Fibroblast of lung (primary cell): ENCODE measurements at places on chromosomes 11 and 22. TPM values are rescaled to one million over a fixed set of nuclear protein-coding genes. Genes with fewer than 3 reads are reported as not detected.

- no peak for DNase-seq
These were observed 289.8 kb downstream of the CTTN start for GRCh38 chr11:70688142-70688541.

GRCh38 chr22:47322854-47323253 lies 560.4 kb downstream of the TBC1D22A start:
- DNase-seq: no peak

GRCh38 chr11:21133244-21133643 lies 463.9 kb downstream of the NELL1 start:
- no peak for DNase-seq

GRCh38 chr11:47483457-47483856 lies 34.5 kb upstream of the RAPSN start:
- DNase-seq: no peak

GRCh38 chr11:44116234-44116830 lies 20.9 kb downstream of the EXT2 start:
- DNase-seq: peak; percentile 75

GRCh38 chr11:65983589-65983987 lies 18.4 kb downstream of the EIF1AD start:
- no peak for DNase-seq

- no peak for DNase-seq
These were observed 17.5 kb downstream of the MRGPRG start for GRCh38 chr11:3201112-3201581.

GRCh38 chr22:47050401-47051051 lies 288.1 kb downstream of the TBC1D22A start:
- no peak for DNase-seq

TSPAN4 gene
- 133 and 191 TPM in 2 replicates for total RNA-seq

CFAP300 gene
- 6.4 and 7.9 TPM in 2 replicates for total RNA-seq

MRGPRX4 gene
- total RNA-seq: not detected in 2 replicates

ZNF214 gene
- total RNA-seq: 8.7 and 9.9 TPM in 2 replicates

MPZL2 gene
- not detected in 2 replicates for total RNA-seq

OR52I2 gene
- total RNA-seq: not detected in 2 replicates

SCN3B gene
- under 0.01 TPM in 2 replicates for total RNA-seq

RIMBP3B gene
- total RNA-seq: under 0.01 TPM in 2 replicates
